ENCODE measurements at places on chromosomes 12 and 14.

DNA sequence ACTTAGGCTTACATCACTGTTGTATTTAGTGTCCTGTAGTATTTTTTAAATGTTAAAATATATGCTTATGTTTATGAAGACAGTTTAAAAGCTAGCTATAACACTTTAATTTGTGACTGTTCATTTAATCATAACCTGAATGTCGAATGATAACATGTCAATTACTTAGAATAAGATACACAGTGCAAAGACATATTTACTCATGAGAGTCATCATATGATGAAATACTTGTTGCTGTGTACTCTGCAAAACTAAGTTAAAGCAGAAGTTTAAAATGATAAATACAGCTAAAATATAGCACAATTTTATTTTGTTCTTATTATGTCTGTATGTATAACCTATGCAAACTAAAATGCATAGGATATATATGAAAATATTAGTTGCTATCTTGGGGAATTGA is 497.4 kb downstream of the FSCB start:
- DNase-seq: no peak

DNA sequence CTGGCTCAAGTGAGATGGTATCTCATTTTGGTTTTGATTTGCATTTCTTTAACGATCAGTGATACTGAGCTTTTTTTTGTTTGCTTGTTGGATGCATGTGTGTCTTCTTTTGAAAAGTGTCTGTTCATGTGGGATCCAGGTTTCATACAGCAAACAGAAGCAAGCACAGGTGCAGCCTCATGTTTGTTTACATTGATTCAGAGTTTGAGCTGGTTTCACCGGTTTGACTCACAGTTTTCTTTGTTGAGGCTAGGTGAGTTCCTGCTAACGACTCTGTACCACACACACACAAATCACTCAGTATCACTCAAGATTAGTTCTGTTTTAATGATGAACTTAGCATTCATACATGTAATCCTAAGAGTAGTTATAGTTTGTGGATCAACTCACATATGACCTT is 3.7 kb downstream of the OR10G2 start:
- DNase-seq: no peak

GRCh38 chr12:91902860-91903683 is 242.6 kb downstream of the BTG1 start:
- no peak for DNase-seq

DNA sequence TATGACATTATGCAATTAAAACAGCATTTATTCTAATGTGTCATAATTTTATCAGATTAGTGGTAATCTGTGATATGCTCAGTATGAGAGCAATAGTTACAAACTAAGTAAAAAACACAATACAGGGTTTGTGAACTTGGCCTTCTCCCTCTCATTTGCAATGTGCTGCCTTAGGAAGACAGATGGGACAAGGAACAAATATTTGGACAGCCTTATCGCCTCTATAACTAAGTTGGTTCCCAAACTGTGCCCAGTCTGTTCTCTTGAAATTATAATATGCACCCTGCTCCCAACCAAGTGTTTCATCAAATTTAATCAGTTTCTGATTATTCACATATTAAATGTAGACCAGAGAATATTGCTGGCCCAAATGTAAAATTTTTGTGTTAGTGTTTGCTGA is 22.7 kb downstream of the MGST1 start:
- DNase-seq: no peak

DNA sequence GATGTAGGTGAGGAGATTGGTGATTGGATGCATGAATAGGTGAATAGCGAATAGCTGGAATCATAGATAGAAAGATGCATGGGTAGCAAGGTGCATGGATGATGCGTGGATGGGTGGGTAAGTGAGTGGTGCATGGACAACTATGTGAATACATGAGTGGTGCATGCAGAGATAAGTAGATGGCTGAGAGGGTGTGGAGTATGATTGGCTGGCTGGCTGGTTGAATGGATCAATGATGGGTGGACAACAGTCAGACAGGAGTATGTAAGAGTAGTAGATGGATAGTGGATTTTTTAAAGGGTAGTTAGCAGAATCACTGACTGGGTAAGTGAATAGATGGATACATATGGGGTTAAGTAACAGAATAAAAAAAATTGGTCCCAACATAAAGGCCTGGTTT is 33.9 kb downstream of the SERPINA3 start:
- DNase-seq: no peak
